Activated T-cell treated with anti-CD3 and anti-CD28 coated beads for 48 hours (primary cell): ENCODE measurements at places on chromosomes 5 and 9.

GRCh38 chr5:14182761-14183160 lies 39.6 kb downstream of the TRIO start:
- no peak for DNase-seq

GRCh38 chr9:4086119-4087090 lies 213.5 kb downstream of the GLIS3 start:
- no peak for DNase-seq

- DNase-seq = no peak
Observed at GRCh38 chr5:60685028-60685427, 14.9 kb downstream of the DEPDC1B start.

DNA sequence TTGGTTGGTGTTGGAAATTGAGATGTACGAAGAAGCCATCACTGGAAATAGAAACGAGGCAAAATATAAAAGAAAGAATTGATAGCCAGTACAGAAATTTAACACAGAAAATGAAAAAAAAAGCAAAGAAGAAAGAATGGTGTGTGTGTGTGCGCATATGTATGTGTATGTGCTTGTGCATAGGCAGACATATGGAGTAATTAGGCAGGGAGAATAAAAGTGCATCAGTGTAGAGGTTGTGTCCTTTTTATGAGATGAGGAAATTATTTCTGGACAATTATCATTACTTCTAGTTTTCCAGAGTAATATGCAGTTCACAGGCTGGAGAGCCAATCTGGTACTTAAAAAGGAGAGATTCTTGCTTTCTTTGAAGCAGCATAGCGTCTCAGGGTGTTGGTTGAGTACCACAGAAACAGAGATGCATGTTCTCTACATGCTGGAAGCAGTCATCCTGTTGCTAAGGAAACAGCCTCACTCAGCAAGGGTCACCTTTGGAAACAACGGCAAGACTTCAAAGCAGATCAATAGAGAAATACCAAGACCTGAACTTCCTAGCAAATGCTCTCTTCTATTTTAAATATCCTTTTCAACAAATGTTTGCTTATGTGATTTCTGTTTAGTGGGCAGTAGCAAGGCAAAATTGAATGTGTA lies 172.7 kb downstream of the TAF11L14 start:
- no peak for DNase-seq

- no peak for DNase-seq
Observed at GRCh38 chr9:132141948-132142594, 19.8 kb upstream of the NTNG2 start.

DNA sequence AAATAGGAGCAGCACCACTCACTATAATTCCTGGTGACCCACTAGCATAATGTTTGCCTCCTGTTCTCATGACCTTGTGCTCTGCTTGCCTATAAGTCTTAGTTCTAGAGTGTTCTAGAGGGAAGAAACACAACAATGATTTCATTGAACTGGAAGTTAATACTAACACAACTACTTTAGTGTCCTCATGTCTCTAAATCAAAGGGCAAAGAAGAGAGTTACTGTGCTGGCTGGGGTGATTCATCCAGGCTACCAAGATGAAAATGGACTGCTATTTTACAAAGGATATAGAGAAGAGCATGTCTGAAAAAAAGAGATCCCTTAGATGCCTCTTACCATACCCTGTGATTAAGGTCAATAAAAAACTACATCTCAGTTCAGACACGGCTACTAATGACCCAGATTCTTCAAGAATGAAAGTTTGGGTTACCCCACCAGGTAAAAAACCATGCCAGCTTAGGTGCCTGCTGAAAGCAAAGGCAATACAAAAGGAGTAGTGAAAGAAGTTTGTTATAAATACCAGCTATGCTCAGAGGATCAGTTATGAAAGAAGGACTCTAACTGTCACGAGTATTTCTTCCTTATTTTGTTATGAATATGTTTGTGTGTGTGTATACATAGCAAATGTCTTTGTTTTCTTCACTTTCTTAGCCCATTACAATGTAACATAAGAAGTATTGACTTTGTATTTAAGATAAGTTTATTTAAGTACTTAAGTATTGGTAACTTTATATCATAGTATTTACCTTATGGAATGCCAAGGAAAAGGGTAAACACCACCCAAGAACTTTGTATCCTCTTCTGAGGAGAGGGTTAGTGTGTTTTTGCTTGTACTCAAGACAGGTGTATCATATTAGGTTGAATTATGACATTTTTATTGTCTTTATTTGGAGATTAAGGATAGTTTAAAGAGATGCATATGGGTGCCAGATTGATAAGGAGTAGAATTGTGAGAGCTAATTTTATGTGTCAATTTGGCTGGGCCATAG lies 314.1 kb upstream of the PTGER4 start:
- DNase-seq = no peak

GRCh38 chr9:14214065-14214684 lies 99.8 kb downstream of the NFIB start:
- DNase-seq = no peak

GRCh38 chr9:126151686-126152134 lies 174.9 kb upstream of the MVB12B start:
- DNase-seq = no peak

DNA sequence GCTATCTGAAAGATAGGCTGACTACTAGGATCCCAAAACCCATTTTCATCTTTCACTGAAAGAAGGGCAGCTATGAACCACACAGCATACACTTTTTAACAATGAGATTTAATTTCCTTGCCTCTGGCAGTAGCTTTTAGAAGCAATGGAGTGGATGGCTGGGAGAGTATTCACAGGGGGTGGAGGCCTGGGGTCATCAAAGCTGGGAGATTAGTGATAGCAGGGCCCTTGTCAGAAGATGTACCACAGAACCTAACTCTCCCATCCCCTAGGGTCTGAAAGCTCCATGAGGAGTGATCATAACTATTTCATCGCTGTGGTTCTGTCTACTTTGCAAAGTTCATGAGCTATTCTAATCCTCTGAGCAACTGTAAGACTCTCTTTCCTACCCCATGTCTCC lies 332.2 kb downstream of the PRELID2 start:
- DNase-seq = no peak

- DNase-seq = no peak
Observed at GRCh38 chr9:114757395-114757794, 48.4 kb downstream of the TNFSF15 start.

GRCh38 chr9:122263699-122264349 lies 816 bp downstream of the RBM18 start:
- no peak for DNase-seq

GRCh38 chr5:115289104-115289503 lies 7.3 kb downstream of the CCDC112 start:
- no peak for DNase-seq

GRCh38 chr9:16202914-16203728 lies 650.3 kb downstream of the CCDC171 start:
- DNase-seq = no peak

DNA sequence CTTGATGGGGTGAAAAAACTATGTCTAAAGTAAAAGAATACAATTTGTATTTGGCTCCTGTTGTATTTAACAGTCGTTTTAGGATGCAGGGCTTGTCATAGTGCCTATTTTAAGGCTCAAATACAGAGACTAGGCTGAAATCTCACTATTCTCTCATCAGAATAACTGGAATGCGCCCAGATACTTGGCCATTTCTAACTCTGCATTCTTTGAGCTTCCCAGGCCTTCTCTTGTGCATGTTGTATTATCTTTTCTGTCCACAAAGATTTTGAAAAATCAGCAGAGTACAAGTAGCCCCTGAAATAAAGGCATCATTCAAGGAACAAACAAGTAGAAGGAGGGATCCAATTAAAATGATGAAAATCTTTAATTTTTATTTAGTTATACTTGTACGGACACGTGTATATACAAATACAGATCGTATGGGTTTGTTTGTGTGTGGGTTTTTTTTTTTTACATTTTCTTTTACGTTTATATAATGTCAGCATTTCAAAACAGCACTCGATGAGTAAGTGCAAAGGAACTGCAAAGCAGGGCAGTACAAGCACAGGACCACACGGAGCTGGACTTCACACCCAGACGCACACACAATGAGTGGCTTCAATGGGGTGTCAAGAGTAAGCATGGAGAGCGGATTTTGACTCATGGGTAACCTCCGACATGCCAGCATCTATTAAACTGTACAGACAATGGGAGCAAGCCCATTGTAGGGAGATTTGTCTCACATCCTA lies 294.0 kb downstream of the EFNA5 start:
- DNase-seq = no peak

DNA sequence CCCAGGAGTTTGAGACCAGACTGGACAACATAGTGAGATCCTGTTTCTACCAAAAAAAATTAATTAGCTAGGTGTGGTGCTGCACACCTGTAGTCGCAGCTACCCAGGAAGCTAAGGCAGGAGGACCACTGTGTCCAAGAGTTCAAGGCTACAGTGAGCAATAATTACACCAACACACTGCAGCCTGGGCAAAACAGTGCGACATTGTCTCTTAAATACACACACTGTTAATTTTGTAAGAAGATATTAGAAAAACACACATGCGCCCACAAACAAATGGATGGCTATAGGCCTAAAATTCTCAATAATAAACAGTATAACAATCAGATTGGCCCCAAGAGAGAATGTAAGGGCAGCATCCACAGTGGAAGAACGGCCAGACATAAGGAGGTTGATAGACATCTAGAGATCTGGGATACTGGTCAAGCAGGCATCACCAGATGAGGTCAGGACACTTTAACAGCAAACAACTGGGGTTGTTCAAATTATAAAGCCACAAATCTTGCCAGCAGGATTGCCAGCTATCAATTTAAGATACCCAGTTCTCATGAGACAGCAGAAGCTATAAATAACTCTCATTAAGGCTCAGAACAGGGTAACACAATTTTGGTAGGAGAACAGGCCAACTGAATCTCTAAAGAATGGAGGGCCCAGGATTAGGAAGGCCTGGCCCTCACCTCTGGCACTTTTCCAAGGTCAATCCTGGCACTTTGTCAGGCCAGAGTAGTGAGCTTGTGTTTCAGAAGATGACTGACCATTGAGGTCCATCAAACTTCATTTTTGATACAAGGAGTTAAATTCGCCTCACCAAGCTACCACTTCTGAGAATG lies 29.5 kb downstream of the GOLPH3 start:
- no peak for DNase-seq

DNA sequence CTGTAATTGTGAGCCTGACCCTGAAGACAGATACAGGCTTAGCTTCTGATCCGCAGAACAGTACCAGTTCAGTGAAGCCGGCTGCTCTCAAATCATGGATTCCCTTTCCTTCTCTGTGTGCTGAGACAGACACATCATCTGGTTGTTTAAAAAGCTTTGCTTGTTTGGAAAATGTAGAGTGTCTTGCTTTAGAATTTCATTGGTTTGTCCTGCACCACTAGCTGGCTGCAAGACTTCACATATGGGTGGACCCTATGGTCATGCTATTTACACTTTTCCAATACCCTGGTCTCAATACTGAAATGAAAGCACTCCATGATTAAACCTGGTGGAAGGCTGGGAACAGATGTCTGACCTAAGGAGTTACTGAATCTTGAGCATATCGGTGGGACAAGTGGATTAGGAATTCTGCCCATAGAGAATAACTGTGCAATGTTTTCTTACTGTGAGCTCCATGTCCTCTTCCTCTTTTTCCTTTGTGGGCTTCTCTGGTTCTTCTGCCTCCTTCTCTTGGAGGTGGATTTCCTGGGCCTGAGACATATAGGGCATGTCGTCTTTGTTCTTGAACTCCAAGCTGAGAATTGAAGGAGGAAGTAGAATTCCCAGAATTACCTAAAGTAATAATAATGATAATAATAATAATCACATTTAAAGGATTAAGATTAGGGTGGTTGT lies 201.1 kb upstream of the KLF9 start:
- no peak for DNase-seq

DNA sequence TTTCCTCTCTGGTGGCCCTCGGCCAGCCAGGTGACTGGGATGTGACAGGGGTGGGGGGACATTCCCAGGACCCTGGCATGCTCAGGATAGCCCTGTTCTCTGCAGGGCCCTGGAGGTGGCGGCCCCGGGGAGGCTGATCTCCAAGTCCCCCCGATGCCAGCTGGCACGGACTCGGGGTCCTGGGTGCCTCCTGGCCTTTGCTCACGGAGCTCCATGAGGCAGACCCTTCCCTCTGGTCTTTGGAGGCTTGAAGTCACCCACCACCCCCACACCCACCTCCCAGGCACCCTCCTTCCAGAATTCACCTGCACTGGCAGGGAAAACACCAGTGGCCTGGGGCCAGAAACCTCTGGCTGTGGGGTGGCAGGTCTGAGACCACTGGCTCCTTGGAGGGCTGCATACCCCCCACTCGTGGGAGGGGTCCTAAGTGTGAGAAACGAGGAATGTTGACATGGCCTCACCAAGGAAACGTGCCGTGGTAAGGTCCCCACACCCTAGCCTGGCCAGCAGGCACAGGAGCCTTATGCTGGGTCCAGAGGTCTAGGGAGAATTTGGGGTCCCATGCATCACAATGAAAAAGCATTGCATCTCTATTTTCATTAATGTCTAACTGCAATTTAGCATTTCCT lies 130.8 kb upstream of the FAM120A start:
- no peak for DNase-seq

DNA sequence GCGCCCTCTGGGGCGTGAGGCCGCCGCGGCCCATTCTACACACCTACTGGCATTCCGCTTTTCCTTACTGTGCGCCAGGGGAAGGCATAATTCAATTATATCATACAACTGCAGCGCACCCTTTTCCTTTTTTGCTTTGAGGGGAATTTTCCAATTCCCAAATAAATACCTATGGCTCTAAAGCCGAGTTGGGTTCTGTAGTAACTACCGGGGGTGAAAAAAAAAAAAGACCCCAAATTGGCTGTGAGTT lies 34.1 kb upstream of the NFIB start:
- DNase-seq = no peak

DNA sequence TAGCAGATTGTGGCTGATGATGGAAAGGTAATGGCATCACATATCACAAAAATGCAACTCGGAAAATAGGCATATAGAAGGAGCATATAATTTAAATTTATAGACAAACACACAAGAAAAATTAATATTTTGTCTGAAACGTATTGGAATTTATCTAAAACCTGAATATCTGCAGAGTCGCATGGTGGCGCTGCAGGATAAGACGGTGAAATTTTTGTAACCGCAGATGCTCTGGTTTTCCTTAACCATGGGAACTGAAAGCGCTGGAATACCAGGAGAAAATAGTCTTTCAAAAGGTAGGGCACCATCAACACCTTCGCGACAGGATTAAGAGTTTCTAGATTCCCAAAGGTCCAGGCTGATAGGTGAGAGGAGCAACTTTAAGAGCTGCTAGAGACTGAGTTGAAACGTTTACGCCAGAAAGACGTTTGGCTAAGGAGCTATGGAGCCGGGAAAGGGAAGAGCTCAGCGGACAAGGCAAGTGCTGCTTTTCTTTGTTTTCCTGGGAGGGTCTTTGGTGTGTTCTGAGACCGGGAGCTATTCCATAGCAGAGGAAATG lies 11.0 kb upstream of the PCDHB15 start:
- DNase-seq = no peak

DNA sequence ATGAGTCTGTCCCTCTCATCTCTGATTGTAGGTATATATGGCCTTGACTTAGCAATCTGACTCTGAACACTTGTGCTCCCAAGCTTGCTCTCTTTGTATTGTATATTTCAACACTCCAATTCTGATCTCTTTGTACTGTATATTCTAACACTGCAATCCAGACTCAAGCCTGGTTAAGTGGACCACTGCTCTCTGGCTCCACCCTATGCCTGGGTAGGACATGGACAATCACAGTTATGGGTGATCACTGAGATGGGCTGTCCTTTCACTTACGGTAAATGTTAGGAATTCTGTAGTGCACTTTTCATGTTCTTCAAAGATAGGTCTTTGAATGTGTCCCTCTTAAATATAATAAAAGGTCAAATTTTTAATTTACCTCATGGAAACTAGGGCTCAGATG lies 165.1 kb downstream of the TLR4 start:
- DNase-seq = no peak

GRCh38 chr9:135766251-135766650 lies 64.3 kb downstream of the KCNT1 start:
- no peak for DNase-seq
